ENCODE measurements at places on chromosomes 4 and X. TPM values are rescaled to one million over a fixed set of nuclear protein-coding genes. Genes with fewer than 3 reads are reported as not detected.

GRCh38 chr4:121875652-121876051, 5.4 kb upstream of the BBS7 start:
- DNase-seq: no peak

The NUDT10 gene
- total RNA-seq: not detected

- no peak for DNase-seq
These were observed 9.3 kb upstream of the HOPX start for GRCh38 chr4:56690393-56690792.

GRCh38 chr4:123476089-123476488, 79.5 kb downstream of the SPRY1 start:
- DNase-seq: no peak

DNA sequence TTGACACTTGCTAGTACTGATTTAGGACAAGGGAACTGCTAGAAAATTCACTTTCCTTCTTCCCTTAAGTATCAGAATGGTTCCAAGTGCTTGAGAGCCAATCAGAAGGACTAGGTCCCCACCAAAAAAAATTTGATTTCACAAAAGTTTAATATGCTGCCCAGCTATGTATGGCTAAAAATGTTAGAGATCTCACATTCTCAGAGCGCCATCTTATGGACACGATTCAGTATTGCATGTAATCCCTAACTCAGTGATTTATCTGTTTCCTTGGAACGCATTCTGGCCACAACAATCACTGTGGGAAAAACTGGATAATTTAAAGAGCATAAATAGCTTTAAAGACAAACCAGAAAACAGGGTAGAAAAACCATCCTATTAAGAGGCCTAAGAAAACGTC, 255.1 kb upstream of the GPC4 start:
- peak; percentile 20 for DNase-seq

DNA sequence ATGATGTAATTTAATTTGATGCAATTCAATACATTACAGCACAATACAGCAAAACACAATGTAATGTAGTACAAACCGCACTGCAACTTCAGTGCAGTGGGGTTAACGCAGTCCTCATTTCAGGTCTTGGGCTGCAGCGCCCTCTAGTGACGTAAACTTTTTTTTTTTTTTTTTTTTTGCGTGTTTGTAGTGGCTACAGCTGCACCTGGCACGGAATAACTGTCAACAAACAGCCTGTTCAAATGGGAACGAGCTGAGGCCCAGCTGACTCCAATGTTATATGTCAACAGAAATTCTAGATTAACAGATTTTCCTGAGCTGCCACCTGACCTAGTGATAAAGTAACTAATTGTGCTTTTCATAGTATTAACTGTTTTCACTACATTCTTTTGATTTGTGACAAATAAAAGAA, 33.5 kb upstream of the RASSF6 start:
- no peak for DNase-seq

DNA sequence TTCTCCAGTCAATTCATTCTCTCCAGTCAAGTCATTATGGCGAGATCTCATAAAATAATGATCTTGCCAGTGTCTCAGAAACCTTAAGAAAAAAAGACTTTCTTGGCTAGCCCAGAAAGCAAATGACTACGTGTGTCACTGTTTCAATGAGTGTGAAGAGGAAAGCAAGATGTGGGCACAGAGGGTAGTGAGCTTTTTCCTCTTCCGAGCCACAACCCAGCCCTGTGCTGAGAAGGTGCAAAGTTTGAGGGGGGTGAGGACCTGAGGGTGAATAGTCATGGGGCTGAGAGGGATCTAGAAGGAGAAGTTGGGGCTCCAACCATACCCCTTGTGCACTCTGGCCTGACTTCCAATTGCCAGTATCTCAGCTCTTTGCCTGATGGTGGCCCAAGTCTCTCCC, 85.6 kb upstream of the EGFL6 start:
- DNase-seq: no peak

DNA sequence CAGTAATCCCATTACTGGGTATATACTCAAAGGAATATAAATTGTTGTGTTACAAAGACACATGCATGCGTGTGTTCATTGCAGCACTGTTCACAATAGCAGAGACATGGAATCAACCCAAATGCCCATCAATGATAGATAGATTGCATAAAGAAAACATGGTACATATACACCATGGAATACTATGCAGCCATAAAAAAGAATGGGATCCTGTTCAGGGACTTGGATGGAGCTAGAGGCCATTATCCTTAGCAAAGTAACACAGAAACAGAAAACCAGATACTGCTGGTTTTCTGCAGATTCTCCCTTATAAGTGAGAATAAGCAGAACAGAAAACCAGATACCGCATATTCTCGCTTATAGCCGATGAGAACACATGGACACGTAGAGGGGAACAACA, 43.5 kb downstream of the FAM193A start:
- DNase-seq: no peak

The WNK3 gene
- total RNA-seq: not detected

DNA sequence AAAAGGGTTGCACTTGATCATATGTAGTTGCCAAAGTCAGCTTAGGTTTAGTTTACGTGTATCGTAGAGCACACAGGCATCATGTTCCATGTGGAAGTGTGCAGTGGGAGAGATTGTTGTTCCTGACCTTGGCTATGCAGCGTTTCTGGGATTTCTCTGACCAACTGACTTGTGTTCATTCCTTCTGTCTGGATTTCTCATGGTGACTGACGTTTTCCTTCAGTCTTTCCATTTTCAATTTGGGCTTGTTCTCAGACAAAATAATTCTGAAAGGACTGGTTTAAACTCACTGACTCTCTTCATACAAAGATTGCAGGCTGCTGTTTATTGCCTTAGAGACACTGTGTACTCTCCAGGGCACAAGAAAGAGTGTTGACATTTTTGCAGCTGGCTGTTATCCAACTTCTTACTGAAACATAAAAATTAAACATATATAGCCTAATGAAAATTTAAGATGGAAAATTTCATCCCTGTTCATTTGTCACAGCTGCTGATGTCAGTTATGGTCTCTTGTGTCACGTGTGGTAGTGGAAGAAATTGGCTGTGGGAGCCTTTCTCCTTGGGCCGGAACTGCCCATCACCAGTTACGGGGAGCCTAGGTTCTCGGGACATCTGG, 95.4 kb downstream of the TNIP2 start:
- DNase-seq: no peak

GRCh38 chrX:19855700-19856381, 31.6 kb downstream of the SH3KBP1 start:
- DNase-seq: no peak

DNA sequence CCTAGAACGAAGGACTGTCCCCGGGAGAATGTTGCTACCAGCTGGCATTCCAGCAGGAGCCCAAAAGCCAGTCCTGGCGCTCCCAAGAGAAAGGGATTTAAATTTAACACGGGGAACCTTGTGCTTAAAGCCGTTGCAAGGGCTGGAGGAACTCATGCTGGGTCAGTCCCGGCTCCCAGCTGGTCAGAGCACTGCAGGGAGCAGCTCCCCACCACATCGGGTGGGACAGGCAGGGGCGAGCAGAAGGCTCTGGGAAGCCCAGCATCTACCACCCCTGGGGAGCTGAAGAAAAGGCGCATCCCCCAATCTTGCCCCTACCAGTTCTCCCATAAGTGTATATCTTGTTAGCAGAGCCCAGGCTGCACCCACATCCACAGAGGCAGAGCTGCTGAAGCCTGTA, 15.7 kb downstream of the CFAP99 start:
- no peak for DNase-seq

The REELD1 gene
- total RNA-seq: not detected

The APLN gene
- total RNA-seq: 0.35 TPM

DNA sequence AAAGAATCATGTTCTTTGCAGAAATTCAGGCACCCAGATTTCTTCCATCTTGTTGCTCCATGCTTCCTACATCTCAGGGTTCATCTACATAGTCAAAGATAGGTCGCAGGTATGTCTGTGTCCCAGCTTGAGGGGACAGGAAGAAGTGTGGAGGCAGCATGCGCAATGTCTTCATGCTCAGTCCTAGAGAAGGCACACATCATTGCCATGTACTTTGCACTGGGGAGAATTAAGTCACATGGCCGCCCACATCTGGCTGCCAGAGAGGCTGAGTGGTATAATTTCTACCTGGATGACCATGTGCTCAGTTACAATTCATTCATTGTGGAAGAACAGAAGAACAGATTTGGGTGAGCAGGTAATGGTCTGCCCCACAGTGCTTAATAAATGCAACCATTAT, 54.1 kb downstream of the GAB1 start:
- no peak for DNase-seq

GRCh38 chr4:125358453-125358852, 43.7 kb downstream of the FAT4 start:
- no peak for DNase-seq

The BBS7 gene
- 12.4 TPM for total RNA-seq

The ASB5 gene
- not detected for total RNA-seq

The ART3 gene
- total RNA-seq: 1.7 TPM

- no peak for DNase-seq
These were observed 47.6 kb upstream of the NKAP start for GRCh38 chrX:119991005-119991787.

DNA sequence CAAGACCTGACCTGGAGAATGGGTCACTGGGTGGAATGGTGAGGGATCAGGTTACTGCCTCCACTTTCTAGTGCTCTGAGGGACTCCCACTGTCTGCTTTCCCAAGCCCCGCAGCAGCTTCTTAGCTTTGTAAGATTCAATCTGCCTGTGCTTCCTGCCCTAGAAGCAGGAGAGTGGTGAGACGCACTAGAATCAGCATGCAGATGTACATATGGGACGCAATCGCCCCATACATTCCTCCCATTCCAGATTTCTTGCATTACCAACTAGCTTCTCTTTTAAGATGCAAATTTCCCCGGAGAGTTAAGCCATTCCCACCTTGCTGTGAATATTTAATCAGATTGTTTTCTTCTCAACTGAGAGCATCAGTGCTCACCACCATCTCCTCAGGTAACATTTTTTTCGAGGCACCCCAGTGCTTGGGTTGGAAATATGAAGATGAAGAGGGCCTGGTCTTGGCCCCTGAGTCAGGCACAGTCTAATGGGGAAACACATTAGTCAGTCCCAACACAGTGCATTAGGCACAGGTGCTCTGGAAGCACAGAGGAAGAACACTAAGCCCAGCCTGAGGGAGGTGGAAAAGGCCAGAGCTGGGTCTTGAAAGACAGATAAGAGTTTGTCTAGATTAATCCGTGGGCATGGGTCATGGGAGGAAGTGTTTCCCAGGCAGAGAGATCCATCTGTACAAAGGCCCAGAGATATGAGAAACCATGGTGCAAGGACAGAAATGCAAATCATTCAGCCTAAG, 66.7 kb upstream of the PRPS1 start:
- no peak for DNase-seq

The GLRA2 gene
- total RNA-seq: not detected

DNA sequence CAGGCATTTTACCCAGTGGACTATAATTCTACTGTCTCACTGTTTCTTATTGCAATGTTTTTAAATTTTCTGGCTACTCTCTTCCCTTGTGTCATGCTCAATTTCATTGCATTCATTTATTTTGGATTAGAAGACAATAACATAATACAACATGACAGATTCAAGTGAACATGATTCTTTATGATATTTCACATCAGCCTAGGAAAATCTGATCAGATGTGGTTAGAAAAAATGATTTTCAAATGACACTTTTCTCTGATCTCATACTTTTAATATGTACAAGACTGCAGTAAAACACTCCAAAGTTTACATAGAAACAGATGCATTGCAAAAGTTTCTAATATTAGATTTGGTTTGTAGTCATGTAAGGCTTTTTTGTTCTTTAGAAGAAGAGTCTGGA, 586.0 kb downstream of the ACTRT1 start:
- no peak for DNase-seq

GRCh38 chrX:24659106-24659505, 12.0 kb upstream of the PCYT1B start:
- no peak for DNase-seq

The PPA2 gene
- 83.6 TPM for total RNA-seq

DNA sequence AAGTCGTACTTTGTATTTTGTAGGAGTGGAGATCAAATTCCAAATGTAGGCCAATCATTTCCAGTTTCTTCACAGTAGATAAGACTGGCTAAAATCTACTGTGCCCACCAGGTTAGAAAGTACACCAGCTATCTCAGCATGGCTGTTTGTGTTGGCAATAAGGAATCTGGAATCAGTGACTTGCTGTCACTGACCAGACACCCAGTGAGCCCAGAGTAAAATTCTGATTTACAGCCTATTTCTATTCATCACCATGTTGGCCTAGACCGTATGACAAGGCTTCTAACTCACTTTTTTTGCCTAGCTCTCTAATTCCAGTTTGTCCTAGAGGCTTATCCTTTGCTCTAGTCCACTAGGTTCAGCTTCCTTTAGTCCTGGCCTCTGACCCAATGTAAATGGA, 25.4 kb downstream of the SMIM43 start:
- DNase-seq: no peak

GRCh38 chr4:162700358-162700757, 466.3 kb downstream of the NAF1 start:
- DNase-seq: no peak

The DUSP21 gene
- not detected for total RNA-seq

GRCh38 chr4:131488772-131489171, 1660.3 kb upstream of the PCDH10 start:
- no peak for DNase-seq

The F9 gene
- not detected for total RNA-seq

DNA sequence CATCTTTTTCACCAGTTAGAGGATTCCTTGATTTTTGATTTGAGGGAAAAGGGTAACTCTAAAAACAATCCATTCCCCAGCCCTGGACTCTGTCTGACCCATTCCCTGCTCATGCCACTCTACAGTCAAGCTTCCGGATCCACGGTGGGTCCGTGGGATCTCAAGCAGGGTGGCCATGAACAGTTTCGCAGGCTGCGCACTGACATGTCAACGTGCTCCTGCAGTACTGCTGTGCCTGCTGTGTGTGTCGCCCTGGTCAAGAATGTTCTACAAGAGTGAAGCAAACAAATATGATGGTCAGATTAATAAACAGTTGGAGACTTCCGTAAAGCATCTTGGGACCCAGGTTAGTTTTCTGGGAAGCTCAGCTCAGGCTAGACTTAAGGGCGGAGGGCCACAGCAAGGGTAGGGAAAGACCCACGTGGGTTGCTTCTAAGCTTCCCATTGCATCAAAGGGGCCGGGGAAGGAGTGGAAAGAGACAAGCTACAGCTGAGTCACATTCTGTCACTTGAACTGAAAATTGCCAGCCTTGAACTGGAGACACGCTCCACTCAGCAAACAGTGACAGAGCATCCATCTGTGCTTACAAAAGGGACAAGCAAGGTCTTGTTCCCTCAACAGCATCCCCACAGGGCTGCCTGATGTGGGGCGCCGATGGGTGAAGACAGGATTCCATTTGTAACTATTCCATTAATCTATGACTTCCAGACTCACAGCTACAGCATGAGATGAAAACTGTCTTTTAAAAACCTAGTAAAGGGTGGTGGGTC, 81.8 kb downstream of the MTMR1 start:
- no peak for DNase-seq

The C1QTNF7 gene
- not detected for total RNA-seq
